ENCODE measurements at places on chromosomes 5 and 9.

DNA sequence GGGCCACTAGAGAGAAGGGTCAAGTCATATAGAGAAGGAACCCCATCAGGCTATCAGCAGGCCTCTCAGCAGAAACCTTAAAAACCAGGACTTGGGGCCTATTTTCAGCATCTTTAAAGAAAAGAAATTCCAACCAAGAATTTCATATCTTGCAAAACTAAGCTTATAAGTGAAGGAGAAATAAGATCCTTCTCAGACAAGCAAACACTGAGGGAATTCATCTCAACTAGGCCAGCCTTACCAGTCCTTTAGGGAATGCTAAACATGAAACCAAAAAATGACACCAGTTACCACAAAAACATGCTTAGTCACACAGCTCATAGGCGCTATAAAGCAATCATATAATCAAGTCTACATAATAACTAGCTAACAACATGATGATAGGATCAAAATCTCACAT is 407.1 kb downstream of the LRRC70 start:
- no peak for DNase-seq

DNA sequence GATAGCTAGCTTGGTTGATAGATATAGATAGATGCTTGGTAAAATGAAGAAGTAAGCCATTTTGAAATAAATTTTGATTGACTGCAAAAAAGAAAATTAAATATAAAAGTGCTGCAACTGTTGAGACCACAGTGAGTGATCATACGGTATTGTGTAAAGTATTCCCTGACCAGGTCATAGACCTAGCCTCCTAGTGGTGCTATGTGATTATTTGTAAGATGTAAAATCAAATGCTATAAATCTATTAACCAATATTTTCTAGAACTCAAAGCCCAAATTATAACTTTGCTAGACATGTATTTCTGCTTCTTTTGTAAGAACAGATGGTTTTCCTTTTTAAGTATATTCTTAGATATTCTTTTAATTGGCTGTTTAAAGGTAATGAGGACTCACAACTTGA is 480.2 kb upstream of the PTPRD start:
- DNase-seq = no peak

DNA sequence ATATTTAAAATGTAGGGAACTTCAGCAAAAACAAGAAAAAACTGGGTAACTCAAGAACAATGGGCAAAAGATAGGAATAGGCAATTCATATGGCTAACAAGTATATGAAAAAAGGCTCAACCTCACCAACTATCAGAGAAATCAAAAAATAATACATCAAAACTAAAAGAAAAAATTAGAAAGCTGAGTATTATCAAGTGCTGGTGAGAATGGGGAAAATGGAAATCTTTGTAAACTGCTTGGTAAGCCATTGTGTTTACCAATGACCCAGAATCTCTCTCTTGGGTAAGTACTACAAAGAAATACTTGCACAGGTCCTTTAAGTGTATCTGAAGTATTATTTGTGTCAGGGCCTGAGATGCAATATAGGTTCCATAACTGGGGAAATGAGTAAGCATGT is 27.0 kb downstream of the ABHD17B start:
- no peak for DNase-seq

DNA sequence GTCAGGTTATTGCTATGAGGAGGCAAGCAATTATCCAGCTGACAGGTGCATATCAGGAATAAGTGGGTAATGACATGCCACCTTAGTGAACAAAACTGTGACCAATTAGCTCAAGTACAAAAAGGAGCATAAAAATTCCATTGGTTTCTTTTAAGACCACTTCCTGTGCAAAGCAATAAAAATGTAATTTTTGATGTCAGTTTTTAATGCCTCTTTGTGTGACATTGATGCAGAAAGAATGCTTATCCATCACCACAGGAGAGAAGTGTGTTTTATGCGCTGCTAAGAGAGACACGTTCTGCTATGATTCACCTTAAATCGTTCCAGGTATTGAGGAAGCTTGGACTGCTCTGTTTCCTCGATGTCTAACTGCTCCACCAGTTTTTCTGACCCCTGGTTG is 96.7 kb downstream of the MRPS27 start:
- no peak for DNase-seq

DNA sequence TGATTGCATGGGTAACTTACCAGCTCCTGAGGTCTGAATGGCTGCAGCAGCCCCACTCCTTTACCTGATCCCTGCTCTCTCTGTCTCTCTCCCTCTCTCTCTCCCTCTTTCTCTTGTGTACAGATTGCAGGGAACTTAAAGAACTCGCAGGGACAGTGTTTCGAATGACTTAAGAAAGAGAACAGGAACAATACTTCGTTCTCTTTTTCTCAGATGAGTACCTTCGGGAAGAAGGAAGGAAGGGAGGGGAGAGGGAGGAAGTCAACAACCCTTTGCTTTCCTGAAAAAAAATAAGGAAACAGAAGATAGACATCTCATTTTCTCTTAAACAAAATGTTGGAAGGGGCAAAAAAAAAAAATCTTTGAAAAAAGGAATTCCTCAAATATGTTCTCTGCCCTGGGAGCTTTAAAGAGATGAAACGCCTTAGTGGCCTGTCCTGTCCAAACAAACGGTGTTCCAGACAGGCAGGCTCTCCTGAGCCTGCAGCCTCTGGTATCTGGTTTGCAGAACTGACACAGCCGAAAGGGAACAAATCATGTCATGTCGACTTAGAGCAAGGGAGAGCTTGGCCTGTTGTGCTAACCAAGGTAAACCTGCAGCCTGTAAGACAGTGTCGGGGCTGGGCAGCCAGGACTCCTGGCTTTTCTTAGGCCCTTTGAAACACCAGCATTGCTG is at the start of gene ZNF366:
Gene ZNF366 (minus strand): TSS at position 180 of the 676 bp plus-strand sequence. CDS start 45,914 bp downstream, outside the sequence.
- peak; percentile 44 for DNase-seq

DNA sequence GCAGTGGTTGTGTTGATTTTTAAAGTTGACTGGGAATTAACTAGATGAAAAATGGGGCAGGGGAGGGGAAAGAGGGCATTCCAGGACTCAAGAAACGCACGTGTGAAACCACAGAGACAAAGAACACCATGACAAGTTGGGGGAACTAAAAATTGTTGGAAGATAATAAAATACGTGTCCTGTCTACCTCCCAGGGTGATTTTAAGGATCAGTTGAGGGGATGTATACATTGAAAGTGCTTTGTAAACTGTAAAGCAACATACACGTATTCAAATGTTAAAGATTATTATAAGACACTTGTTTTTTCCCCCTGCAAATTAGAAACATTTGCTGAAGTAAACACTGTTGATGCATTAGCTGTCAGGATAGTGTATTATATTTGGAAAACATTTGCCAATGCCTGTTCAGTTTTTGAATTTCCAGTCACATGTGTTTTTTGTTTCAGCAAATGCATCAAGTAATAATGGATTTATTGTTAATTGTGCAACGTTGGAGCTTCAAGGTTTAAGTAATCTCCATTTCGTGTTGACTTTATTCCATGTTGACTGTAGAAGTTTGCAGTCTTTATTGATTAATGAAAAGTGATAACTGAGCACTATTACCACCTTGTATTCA is 412.7 kb downstream of the ACTL7B start:
- DNase-seq = no peak

GRCh38 chr5:111271885-111272284 is 47.7 kb downstream of the CAMK4 start:
- no peak for DNase-seq

DNA sequence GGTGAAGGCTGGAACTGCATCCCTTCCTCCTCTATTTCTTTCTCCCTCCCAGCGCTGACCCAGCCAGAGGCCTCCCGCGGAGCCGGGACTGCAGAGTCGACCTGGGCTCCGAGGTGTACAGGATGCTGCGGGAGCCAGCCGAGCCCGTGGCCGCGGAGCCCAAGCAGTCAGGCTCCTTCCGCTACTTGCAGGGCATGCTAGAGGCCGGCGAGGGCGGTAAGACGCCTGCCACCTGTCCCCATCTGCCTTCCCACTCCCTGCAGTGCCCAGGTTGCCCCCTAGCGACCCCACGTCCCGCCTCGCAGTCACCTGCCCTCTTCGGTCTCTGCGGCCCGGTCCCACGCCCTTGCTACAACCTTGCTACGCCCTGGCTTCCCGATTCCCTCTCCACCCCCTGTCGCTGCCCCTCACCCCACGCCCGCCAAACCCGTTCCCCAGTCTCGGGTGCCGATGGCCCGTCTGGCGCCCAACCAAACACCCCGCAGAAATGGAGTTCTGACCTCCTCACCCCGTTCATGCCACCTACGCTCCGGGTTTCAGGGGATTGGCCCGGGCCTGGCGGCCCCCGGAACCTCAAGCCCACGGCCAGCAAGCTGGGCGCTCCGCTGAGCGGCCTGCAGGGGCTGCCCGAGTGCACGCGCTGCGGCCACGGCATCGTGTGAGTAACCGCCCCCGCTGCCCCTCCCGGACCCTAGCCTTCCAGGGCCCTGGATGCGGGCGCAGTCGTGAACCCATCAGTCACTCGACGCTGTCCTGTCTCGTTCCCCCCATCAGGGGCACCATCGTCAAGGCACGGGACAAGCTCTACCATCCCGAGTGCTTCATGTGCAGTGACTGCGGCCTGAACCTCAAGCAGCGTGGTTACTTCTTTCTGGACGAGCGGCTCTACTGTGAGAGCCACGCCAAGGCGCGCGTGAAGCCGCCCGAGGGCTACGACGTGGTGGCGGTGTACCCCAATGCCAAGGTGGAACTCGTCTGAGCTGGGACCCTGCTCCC is 14.1 kb downstream of the PDLIM4 start:
- peak; percentile 45 for DNase-seq

- DNase-seq = peak; percentile 81
Observed at GRCh38 chr5:72018143-72018803, 89.0 kb upstream of the MAP1B start.

GRCh38 chr5:158569534-158569933 is 530.2 kb downstream of the EBF1 start:
- peak; percentile 72 for DNase-seq

DNA sequence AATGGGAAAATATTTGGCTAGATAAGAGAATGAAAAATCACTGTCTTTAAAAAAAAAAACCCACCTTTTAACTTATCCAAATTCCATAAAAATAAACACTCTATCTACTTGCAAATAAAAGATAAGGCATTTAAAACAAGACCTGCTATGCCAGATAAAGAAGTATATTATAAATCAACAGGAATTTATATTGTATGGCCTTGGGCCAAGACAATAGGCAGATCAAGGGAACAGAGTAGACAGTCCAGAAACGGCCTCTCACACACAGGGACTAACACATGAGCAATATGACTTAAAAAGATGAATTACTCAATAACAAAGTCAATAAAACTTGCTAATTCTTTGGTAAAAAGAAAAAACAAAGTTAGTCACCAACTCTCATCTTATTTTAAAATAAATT is 34.7 kb upstream of the ICE1 start:
- DNase-seq = no peak

DNA sequence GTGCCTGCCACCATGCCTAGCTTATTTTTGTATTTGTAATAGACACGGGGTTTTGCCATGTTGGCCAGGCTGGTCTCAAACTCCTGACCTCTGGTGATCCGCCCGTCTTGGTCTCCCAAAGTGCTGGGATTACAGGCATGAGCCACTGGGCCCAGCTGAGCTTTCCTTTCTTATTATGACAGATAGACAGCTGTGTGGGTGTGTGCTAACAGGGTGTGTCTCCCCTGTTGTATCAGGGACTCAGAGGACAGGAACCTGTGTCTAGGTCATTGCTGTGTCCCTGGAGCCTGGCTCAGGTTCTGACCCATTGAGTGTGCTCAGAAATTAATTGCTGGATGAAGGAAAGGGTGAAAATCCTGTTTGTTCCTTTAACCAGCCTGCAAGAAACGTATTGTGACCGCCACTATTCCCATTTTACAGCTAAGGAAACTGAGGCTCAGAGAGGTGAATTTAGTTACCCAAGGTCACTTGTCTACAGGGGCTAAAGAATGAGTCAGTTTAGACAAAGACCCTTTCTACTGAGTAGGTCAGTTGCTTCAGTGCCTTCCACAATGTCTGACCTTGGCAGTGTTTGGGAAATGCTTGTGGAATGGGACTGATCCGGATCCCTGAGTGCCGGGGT is 16.8 kb downstream of the NCS1 start:
- no peak for DNase-seq

- no peak for DNase-seq
Observed at GRCh38 chr5:139763280-139763929, 32.2 kb upstream of the PSD2 start.

- DNase-seq = no peak
Observed at GRCh38 chr5:177421062-177421798, 5.2 kb upstream of the GRK6 start.

DNA sequence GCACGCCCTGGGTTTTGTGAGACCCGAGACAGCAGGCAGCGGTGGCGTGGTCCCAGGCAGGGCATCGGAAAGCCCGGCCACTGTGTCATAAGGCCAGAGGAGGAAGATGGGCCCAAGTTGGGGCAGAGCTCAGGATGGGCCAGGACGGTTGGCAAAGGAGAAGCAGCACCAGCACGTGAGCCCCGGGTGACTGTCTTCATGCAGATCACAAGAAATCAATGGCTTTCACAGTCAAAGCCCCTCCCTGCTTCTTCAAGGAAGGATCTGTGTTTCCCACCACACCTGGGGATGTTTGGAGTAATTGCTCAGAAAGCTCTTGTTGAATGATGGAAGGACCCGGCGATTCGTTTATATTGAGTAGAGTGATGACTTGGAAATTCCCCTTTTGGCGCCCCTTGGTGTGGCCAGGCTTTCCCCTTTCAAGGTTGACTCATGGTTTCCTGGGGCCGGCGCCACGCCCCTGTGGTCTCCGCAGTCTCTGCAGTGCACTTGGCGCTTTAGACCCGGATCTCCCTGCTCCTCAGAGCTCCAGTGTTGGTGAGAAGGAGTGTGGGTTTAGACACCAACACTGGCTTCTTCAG is 52.1 kb downstream of the IL31RA start:
- DNase-seq = peak; percentile 22

DNA sequence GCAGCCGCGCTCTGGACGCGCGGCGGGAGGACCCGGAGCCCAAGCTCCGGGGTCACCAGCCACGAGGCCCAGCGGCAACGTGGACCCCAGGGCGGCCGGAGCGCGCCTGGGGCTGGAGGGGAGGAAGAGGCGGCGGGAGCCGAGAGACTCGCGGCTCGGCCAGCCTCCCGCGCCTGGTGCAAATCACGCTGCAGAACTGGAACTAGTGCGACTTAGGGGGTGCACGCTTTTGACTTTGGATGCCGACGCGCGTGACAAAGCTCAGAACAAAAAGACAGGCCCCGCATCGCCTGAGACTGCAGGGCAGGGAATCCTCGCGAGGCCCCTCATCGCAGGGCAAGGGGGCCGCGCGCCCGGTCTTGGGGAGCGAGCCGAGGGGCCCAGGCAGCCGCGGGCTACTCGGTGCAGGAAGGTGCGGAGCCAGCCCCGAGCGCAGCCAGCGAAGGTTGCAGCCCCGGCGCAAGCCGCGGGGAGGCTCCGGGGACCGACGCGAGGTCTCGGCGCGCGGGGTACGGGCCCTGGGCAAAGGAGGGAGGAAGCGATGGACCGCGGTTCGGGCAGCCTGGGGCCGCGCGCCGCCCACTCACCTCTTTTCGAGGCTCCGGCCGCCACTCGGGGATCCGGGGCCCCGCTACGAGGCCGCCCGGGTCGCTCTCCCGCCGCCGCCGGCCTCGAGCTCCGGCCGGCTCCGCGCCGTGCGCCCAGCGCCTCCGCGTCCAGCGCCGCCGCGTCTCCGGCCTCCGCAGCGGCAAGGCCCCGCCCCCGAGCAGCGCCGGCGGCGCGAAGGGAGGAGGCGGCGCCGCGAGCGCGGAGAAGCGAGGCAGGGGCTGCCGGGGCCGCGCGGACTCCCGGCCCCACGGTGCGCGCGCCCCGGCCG is at the start of gene GOLM1:
Gene GOLM1 (minus strand): TSS at position 735 of the 877 bp plus-strand sequence. CDS start 20,238 bp downstream, outside the sequence.
- DNase-seq = peak; percentile 59
